AG08396 (cell line): ENCODE measurements at places on chromosomes 16 and 17.

GRCh38 chr17:55454906-55455474, 33.4 kb upstream of the MMD start:
- DNase-seq: peak; percentile 42

DNA sequence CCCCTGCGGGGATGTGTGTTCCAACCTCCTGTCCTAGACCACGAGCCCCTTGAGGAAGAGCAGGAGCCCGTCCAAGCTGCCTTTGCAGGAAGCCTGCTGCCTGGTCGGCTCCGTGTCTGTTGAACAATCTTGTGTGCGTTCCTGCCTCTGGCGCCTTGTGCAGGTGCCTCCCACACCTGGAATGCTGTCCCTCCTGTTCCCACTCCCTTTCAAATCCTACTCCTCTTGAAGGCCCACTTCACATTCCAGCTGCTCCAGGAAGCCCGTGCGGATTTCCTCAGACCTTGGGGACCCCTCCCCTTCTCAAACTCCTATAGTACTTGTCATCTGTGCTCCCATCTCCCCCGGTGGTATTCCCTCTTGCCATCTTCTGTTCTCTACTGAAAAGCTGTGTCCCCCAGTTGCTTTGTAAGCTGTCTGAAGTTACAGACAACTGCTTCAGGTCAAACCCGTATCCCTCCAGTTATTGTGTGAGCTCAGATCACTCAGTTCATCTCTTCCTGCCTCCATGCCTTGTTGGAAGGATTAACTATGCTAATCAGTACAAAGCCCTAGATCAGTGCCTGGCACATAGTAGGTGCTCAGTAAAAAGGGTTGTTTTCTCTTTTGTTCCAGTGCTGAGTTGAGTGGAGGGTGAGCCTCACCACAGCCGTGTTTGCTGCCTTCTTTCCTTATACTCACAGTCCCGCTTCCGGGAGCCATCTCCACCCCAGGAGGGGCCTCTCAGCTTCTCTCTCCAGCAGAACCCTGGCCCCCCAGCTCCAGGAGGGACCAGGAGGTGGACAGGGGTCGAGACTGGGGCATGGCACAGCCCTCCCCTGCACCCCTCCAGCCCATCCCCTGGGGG, 241.8 kb upstream of the CIBAR2 start:
- DNase-seq: no peak

DNA sequence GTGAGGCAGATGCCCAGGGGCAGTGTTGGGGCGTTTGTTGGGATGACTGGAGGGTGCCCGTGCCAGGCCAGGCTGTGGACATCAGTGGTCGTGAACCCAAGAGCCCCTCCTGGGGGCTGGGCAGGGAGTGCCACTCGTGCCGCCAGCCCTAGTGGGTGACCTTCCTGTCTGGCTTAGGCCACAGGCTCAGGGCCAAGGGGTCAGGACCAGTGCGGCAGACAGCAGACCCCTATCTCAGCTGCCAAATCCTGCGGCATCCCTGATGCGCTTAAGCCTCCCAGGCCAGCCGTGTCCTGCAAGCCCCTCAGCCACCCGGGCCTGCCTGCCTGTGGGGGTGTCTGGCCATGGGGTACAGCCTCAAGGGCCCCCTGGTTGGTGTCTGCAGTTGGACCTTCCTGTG, 14.7 kb downstream of the PRSS27 start:
- DNase-seq: no peak

DNA sequence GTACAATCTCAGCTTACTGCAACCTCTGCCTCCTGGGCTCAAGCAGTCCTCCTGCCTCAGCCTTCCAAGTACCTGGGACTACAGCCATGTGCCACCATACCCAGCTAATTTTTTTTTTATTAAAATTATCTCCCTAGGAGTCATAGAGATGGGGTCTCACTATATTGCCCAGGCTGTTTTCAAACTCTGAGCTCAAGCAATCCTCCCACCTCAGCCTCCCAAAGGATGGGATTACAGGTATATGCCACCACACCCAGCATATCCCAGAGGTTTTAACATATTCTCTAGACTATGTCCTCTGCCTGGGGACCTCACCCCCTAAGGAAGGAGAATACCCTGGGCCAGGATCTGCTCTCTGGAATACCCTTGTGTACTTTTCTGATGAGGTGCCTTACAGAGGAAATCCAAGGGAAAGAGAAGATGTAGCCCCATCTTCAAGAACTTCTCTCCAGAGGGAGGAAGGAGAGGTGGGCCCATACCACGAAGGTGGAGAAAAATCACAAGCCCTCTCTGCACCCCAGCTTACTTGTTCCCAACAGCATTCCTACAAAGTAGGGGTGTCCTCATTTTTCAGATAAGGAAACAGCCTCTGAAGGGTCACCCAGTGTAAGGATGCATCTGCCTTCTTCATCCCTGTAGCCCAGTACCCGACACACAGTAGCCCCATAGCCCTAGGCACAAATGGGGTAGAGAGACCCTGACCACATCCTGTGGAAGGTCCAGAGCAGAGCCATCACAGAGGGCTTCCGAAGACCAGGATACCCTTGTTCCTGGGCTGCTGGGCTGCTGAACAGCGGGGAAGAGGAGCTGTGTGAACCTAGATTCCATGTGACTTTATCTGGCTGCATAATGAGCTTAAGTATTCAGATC, 151.6 kb downstream of the SOCS1 start:
- DNase-seq: no peak

- peak; percentile 53 for DNase-seq
These were observed 52.1 kb upstream of the MYOCD start for GRCh38 chr17:12613566-12613965.

DNA sequence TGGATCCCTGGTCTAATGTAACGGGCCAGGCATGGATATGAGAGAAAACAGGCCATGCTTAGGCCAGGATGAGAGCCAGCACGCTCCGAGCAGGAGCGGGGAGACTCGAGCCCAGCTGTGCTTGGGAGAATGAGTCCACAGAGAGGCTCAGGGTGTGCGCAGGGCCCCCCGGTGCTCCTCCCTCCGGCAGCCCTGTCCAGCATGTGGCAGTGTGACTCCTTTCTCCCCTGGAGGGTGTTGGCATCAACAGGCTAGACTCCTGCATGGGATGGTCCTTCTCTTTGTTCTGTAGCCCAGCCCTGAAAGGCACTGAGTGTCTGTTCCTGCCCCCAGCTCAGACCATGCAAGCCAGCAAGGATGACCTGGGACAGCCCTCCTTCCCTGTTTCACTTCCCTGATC, 23.4 kb downstream of the PGS1 start:
- DNase-seq: no peak

DNA sequence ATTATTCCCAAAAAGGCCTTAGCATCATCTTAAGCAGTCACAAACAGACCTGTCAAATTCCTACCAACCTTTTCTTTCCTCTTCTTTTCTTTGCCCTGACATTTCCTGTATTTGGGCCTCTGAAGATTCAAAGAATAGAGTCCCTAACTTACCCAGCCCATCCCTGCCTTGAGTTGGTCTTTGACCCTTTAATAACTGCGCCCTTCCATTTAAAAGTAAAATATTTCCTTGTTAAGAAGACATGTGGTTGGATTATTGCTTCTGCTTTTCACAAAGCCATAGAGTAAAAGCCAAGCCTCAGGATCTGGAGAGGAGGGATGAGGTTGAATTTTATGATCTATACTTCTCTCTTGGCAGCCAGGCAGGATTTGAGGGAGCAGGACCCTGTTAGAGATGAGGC, 13.2 kb upstream of the CCL23 start:
- DNase-seq: no peak

- DNase-seq: no peak
These were observed 45.2 kb upstream of the NUDT7 start for GRCh38 chr16:77677129-77677528.

GRCh38 chr17:74334393-74335039, 8.5 kb downstream of the KIF19 start:
- DNase-seq: no peak

DNA sequence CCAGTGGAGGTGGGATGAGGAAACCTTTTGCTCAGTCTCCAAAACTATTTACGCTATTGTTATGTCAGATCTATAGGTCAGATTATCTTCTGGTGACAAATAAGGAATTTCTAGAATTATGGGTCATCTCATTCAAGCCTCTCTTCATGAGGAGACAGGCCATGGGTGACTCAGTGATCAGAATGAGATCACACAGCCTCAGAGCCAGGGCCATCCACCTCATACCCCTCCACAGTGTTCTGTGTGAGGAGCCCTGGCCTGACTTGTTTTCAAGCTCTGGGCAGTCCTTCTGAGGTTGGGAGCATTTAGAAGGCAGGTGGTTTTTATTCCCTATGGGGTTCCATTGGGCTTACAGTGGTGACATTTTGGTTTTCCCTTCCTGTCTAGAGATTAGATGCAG, 26.5 kb downstream of the YPEL2 start:
- peak; percentile 50 for DNase-seq

DNA sequence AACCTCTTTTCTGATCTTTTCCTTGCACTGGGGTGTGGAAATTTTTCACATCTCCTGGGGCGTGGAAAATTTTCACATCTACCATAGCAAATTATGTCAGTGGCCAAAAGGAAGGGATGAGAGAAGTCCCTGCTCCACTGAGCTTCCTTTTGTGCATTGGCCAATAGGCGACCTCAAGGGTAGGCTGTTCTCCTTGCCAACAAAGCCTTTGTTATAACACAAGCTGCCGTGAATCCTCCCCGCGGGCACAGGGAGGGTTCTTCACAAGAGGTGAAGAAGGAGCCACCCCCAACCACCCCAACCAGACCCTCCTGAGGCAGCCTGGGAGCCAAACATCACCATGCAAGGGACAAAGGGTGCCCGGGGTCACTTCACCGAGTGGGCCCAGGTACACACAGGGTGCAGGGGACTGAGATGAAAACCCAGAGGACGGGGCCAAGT, 6.5 kb downstream of the SLC5A11 start:
- no peak for DNase-seq

DNA sequence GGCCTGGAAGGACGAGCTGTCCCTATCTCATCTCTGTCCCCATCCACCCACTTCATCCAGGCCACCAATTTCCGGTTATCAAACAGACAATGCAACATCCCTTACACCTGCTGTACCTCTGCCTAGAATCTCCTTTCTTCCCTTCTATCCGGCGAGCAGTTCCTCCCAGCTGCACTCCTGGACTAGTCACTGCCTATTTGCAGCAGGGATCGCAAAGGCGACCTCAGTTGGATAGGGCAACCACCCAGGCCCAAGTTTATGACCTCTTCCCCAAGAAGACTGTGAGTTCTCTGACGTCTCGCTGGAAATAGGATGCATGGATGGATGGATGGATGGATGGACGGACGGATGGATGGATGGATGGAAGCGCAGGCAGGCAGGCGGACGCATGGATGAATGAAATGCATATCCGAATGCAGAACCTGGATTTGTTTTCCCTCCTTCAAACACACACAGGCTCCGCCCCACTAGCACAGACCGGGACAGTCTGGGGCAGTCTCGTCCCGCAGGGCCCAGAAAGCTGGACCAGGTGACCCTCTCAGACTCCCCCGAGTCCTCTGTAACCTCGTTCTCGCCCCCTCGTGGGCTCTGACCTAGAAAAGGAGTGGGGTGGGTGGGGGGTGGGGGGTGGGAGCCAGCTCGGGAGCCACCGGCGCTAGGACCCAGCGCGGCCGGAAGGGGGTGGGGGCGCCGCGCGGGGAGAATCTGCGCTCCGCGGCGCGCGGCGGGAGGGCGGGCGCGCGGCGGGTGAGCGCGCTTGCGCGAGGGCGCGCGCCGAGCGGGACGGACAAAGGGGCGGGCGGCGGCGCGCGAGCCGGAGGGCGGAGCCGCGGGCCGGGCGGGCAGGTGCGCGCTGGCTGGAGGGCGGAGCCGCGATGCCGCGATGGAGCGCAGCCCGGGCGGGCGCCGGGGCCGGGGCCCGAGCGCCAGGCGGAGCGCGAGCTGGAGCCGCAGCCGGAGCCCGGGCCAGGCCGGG, at the start of gene SBK1:
Gene SBK1 (plus strand): TSS at position 875 of the 976 bp plus-strand sequence. CDS start 24,867 bp downstream, outside the sequence.
- peak; percentile 91 for DNase-seq

DNA sequence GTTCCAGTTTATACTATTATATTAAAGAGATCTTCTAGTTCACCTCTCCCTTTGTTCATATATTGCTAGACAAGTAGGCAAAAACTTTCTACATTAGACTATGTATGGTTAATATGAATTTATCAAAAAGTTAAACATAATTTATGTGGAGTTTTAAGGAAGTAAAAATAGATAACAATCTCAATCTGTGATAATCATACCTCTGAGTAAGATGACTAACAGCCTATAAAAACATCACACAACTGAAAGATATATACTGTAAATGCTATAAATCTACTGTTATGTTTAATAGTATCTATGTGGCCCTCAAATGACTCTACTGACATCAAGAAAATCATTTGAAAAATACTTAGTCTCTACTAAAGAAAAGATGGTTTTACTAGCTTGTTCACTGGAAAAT, 37.1 kb downstream of the AP1G1 start:
- DNase-seq: no peak

DNA sequence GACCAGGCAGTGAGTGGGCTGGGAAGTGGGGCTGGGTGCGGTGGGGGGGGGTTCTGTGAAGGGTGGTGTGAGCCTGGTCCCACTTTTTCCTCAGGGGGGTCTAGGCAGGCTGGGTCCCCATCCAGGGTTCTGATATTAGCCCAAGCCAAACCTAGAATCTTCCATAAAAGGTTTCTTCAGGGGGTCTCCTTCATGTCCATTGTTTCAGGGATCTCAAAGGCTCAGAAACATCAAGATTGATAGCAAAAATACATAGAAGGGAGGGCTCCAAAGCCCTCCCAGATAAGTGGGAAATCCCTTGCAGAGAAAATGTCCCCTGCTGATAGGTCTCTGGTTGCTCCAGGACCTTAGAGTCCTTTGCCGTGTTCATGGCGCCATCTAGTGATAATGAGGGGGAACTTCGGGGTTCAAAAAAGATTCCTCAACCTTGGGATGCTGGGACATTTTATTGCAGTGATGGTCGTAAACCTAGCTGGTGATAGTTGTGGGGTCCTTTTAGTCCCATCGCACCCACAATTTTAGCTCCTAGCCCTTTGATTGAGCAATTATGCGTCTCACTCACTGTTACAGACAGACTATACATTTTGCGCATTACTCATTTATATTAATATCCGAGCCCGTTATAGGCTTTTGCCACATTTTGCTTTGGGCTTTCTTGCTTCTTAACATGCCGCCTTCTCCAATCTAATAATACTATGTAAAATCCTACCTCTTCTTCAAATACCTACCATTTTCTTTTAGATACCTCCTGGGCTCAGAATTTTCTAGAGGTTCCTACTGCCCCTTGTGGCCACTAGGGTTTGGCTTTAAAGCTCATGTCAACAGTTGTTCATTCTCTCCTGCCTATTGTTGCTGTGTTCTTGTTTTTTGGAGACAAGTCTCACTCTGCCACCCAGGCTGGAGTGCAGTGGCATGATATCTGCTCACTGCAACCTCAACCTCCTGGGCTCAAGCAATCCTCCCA, 35.1 kb downstream of the IGF2BP1 start:
- DNase-seq: peak; percentile 86

- no peak for DNase-seq
These were observed 93.4 kb upstream of the TMEM132E start for GRCh38 chr17:34485999-34486398.

DNA sequence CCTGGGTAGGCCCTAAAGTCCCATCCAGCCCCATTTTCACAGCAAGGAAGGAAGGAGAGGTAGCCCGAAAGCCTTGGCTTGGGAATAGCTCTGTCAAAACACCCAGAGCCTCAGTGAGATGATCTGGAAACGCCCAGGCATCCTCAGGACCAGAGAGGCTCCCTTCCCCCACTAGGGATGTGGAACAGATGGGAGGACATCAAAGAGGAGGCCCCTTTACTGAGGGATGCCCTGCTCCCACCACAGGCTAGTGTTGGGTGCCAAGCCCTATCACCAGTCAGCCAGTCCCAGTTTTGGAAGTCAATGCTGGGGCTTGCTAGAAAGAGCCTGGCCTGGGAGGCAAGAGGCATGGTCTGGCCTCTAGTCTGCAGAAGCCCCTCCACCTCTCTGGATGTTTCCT, 4.7 kb downstream of the TPPP3 start:
- no peak for DNase-seq

- no peak for DNase-seq
These were observed 22.7 kb upstream of the CD300E start for GRCh38 chr17:74646231-74646630.

GRCh38 chr17:42980274-42980765, at the start of gene RUNDC1:
TSS of gene RUNDC1 (plus strand) at chr17:42980565. CDS start at chr17:42980577, 12 bp downstream.
- peak; percentile 98 for DNase-seq
